ENCODE measurements at places on chromosomes 4 and X.

DNA sequence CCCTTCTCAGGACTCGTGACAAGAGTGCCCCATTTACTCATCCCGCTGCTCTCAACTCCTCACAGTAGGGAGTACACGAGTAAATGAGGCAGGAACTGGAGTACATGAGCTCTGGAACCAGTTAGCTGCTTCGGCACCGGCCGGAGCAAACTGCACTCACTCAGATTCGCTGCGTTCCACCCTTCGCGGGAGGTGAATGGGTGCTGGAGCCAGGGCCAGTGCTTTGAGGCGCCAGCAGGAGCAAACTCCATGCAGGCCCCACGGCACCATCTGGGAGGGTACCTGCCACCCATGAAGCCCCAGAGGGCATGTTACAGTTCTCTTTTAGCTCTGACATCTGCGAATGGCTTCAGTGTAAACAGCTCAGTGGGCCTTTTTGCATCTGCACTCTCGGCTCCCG is 315.5 kb upstream of the GK2 start:
- DNase-seq = no peak

- no peak for DNase-seq
These were observed 44.0 kb downstream of the SLC25A5 start for GRCh38 chrX:119512146-119512800.

DNA sequence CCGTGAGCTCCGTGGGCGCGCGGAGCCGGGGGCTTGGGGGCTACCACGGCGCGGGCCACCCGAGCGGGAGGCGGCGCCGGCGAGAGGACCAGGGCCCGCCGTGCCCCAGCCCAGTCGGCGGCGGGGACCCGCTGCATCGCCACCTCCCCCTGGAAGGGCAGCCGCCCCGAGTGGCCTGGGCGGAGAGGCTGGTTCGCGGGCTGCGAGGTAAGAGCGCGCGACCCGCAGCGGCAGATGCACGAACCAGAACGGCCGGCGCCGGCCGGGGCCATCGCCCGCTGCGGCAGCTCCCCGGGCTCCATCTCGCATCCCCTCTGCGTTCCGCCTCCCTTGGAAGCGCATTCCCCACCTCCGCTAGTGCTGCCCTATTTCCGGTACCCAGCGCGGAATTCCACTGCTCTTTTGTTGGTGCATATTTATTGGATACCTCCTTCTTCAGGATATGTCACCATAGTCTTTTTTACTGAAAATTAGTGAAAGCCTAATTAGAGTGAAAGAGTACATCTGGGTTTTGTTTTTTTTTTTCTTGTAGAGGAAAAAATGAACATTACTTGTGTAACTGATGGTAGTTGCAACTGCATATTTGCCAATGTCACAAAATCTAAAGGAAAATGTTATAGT is 797 bp downstream of the PKD2 start:
- DNase-seq = no peak

- no peak for DNase-seq
These were observed 546.5 kb upstream of the FAT1 start for GRCh38 chr4:187270154-187270553.

DNA sequence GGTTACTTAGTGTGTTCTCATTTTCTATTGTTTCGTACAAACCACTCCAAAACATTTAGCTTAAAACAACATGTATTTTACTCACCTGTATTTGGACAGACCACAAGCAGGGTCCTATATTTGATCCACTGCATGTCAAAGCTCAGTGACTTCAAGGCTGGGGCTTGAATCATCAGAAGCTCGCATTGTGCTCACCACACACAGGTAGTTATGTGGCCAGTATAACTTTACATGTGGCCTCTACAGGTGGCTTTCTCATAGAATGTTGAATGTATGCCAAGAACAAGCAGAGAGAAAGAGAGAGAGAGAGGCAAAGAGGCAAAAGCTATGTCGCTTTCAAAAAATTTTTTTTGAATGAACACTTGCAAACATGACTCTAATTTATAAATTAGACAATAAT is 107.6 kb downstream of the QRFPR start:
- no peak for DNase-seq

- no peak for DNase-seq
These were observed 63.3 kb downstream of the TBC1D14 start for GRCh38 chr4:6972911-6973310.

DNA sequence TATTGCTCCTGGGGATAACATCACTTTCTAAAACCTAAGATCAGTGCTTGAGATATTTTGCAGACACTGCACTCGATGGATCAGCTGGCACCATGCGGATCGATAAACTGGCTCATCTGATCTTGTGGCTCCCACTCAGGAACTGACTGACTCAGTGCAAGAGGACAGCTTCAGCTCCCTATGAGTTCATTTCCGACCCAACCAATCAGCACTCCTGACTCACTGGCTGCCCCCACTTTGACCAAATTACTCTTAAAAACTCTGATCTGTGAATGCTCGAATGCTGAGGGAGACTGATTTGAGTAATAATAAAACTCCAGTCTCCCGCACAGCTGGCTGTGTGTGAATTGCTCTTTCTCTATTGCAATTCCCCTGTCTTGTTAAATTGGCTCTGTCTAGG is 110.1 kb downstream of the ANAPC4 start:
- DNase-seq = no peak

DNA sequence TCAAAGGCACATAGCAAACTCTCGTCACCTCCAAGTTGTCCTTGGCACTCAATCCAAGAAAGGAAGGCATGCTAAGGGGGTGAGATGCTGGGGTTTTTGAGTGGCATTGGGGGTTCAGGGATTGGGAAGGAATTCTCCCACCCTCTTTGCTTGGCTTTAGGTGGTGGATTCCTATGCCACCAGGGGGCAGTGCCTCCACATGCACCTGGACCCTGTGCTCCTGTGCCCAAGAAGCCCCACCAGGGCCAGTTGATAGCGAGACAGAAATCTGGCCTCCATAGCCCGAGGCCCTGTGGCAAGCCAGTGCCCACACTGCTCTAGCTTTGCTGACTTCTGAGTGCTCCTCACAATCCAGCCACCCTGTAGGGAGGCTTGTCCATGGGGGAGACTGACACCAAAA is 2.0 kb upstream of the FATE1 start:
- DNase-seq = peak; percentile 4

DNA sequence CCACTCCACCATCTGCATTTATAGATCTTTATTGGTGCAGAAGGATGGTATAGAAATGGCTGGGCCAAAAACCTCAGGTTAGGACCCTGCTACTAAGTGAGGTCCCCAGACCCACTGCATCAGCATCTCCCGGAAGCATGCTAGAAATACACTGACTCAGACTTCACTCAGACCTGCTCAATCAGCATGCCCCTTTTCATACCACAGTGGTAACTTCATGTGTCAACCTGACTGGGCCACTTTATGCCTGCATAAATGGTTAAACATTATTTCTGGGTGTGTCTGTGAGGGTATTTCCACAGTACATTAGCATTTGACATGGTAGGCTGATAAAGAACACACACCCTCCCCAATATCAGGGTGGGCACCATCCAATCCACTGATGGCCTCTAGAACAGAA is 118.6 kb upstream of the VCX3B start:
- DNase-seq = no peak

- DNase-seq = no peak
These were observed 143.4 kb downstream of the PTCHD1 start for GRCh38 chrX:23478056-23478455.

- no peak for DNase-seq
These were observed 489.1 kb downstream of the PCDH18 start for GRCh38 chr4:137043184-137043583.

DNA sequence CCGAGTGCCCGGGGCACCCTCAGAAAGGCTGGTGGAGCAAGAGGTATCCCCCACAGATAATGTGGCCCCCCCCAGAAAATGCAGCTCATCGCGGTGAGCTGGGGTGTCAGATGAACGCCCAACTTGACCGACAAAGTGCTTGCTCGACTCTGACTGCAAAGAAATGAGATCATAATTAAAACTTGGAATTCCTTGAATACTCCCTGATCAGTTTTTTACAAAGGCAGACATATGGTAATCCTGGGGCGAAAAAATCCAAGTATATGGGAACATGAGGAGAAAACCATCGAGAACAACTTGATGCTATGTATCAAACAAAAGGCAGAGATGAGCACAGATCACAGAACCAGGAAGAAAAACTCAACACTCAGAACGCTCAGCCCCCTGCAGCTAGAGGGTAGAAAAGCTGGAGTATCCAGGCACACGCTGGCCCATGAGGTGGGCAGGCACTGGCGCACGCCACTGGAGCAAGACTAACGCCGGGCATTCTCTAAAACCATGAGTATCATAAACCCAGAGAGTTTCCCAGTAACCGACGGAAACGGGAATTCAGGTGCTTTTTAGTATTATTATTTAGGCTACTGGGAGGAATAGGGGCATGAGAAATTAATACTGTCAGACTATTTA is 127.3 kb downstream of the AFAP1 start:
- DNase-seq = no peak

DNA sequence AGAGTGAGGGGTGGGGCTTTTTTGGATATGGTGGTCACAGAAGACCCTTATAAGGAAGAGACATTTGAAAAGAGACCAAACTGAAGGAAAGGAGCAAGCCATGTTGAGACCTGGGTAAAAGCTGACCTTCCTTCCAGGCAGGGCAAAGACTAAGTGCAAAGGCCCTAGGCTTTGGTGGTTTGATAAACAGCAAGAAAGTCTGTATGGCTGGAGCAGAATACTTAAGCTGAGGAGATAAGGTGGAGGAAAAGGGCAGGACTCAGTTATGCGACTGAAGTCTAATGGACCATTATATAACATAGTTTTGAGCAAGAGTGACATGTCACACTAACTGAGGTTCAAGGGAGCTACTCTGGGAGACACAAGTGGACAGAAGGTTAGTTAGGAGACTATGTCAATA is 20.0 kb downstream of the SH3RF1 start:
- DNase-seq = no peak

GRCh38 chrX:107710617-107711391 is 64.8 kb downstream of the TSC22D3 start:
- no peak for DNase-seq

DNA sequence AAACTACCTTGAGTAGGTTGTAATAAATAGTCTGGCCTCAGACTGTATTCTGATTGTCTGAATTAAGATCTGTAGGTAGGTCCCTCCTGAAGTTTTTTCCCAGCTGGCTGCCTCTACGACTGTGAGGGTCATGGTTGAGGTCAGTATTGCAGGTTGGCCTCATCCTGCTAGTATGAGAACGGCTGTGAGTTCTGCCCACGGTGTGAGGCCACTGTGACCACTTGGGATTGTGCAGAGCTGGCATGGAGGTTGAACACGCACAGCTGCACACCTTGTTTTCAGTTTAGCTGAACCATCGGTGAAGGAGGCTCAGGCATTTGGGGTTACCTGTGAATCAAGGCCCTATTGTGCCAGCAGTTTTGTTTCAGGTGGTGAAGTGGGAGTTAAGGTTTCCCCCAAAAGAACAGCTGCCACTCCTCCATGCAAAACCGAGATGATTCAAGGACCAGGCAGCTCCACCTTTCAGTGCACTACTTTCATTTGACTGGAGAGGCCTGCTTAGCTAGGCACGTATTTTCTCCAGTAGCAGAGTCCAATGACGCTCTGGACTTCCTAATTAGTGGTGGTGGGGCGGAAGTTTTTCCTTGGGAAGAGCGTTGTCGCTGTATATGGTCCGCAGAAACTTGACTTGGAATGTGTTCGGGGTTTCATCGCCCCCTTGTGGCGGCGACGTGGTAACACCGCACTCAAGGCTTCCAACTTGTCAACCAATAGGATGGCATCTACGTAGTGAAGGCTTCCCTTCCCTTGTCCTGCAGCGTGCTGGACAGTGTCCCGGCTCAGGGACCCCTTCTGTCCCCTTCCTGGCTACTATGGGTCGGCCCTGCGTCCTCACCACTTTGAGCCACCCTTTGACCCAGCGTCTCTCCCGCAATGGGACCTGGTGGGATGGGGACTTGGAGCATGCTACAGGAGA is 13.8 kb downstream of the CMC4 start:
- DNase-seq = no peak

- no peak for DNase-seq
These were observed 49.2 kb upstream of the SCRG1 start for GRCh38 chr4:173448103-173448502.

- peak; percentile 71 for DNase-seq
These were observed 29.3 kb upstream of the BOD1L1 start for GRCh38 chr4:13656569-13657405.

GRCh38 chrX:123263270-123263669 is 79.2 kb downstream of the GRIA3 start:
- DNase-seq = no peak

DNA sequence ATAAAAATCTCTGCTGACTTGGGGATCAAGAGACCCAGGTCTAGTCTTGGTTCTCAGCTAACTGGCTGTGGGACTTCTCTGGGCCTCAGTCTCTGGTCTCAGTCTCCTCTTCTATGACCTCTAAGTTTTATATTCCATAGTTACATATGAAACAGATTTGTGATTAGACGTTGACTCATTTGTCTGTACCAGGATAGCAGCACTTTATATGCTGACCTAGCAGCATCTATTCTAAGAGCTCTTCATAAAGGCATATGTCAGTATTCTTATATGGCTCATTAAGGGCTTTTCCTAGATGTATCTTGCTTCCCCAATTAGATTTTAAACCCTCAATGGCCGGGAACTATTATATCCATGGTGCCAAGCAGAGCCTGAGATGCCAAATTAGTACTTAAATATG is 12.7 kb downstream of the GRPR start:
- no peak for DNase-seq

DNA sequence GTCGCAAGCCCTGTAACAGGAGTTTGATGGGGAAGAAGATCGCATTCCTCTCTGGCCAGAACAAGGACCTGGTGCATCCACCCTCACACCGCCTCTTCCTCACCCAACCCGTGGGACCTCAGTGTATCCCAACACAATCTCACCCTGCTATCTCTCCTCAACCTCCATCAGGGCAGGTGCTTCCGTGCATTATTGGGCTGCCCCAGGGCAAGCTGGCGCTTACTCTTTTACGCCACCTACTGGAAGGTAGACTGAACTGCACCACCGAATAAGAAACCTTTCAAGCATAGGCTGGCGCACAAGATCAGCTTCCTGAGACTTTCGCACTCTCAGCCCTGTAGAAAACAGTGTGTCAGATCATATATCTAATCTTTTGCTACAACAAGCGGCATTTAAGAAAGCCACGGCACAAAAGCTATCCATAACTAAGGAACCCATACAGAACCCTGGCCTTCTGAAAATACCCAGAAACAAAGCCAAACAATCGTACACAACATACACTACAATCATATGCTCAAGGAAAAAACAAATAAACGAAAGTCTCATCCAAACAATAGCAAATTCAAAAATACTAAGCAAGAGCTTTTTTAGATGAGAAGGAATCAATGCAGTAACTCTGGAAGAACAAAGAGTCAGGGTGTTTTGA is 209.3 kb downstream of the UGT8 start:
- peak; percentile 25 for DNase-seq

- no peak for DNase-seq
These were observed 43.4 kb upstream of the GATB start for GRCh38 chr4:151804086-151804630.

DNA sequence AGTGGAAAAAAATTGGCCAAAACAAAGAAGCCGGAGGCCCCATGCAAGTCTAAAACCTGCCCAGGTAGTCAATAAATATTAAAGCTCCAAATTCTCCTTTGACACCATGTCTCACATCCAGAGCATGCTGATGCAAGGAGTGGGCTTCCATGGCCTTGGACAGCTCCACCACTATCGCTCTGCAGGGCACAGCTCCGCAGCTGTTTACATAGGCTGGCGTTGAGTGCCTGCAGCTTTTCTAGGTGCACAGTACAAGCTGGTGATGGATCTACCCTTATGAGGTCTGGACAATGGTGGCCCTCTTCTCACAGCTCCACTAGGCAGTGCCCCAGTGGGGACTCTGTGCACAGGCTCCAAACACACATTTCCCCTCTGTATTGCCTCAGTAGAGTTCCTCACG is 84.2 kb upstream of the LANCL3 start:
- DNase-seq = no peak
